ENCODE measurements at places on chromosomes 3 and 15.

- peak; percentile 13 for DNase-seq
These were observed 21.4 kb upstream of the LIPC start for GRCh38 chr15:58410353-58410752.

GRCh38 chr3:115671761-115672455 lies 48.6 kb downstream of the GAP43 start:
- DNase-seq: no peak

GRCh38 chr3:73479325-73479724 lies 145.4 kb downstream of the PDZRN3 start:
- DNase-seq: no peak

DNA sequence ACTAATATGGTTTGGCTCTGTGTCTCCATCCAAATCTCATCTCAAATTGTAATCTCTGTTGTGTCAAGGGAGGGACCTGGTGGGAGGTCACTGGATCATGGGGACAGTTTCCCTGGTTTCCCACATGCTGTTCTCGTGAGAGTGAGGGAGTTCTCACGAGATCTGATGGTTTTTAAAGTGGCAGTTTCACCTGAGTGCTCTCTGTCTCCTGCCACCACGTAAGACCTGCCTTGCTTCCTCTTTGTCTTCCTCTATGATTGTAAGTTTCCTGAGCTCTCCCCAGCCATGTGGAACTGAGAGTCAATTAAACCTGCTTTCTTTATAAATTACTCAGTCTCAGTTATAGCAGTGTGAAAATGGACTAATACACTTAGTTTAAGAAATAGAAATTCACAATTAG lies 228.9 kb downstream of the CD47 start:
- no peak for DNase-seq

GRCh38 chr3:173501931-173502489 lies 104.5 kb downstream of the NLGN1 start:
- DNase-seq: no peak

GRCh38 chr3:134795746-134796280 lies 753 bp downstream of the EPHB1 start:
- DNase-seq: no peak

GRCh38 chr15:99167201-99167600 lies 62.3 kb downstream of the SYNM start:
- DNase-seq: no peak

DNA sequence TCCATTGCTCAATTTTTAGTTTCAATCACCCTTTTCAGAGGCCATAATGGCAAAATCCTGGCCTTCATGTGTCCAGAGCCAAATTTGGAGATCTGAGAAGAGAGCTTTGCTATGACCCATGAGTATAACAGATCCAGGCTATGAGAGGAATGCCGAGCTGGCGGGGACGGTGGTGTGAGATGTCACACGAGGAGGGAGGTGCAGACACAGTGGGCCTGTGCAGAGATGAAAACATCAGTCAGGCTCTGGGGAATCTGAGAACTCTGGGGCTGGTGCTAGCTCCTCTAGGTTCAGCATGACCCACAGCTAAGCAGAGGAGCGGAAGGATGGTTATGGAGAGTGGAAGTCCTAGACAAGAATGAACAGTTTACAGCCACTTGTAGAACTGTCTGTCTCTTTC lies 398.3 kb upstream of the ATP10A start:
- no peak for DNase-seq

DNA sequence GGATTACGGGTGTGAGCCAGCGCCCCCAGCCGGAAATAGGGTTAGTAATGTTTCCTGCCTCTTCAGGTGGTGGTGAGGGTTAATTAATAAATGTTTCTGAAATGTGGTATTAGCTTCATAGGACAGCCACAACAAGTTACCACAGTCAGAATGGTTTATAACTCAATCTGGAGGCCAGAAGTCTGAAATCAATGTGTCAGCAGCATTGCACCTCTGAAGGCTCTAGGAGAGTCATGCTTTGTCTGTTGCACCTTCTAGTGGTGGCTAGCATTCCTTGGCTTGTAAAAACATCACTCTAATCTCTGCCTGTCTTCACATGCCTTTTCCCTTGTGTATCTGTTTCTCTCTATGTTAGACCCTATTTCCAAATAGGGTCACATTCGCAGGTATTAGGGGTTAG lies 7.8 kb upstream of the RPSA start:
- DNase-seq: no peak

GRCh38 chr15:96411056-96412031 lies 80.8 kb downstream of the NR2F2 start:
- no peak for DNase-seq

GRCh38 chr15:23801881-23802280 lies 114.8 kb upstream of the NDN start:
- DNase-seq: no peak

- DNase-seq: no peak
These were observed 138.2 kb upstream of the ZNF385D start for GRCh38 chr3:21889166-21889565.

Data from CD4-positive, alpha-beta T cell treated with Interleukin-4 for 1 hour (primary cell).